Smooth muscle cell of the umbilical artery (primary cell): ENCODE measurements at places on chromosomes 3 and 15. TPM values are rescaled to one million over a fixed set of nuclear protein-coding genes. Genes with fewer than 3 reads are reported as not detected.

The KLHL40 gene
- total RNA-seq: not detected in 2 replicates

The MAP6D1 gene
- total RNA-seq: 2.1 and 2.4 TPM in 2 replicates

The ATP13A5 gene
- not detected in 2 replicates for total RNA-seq

The ALDH1A2 gene
- 0.30 TPM in 1 of 2 replicates, not detected in the other for total RNA-seq

The RTP3 gene
- total RNA-seq: not detected in 2 replicates

The PLCB2 gene
- 0.28 TPM in 1 of 2 replicates, not detected in the other for total RNA-seq

The PRSS50 gene
- total RNA-seq: not detected in 2 replicates

The ISL2 gene
- 1.8 and 2.4 TPM in 2 replicates for total RNA-seq
